ENCODE measurements at places on chromosomes 7 and 10.

GRCh38 chr7:35831208-35831607 lies 30.4 kb downstream of the SEPTIN7 start:
- no peak for DNase-seq

- no peak for DNase-seq
Observed at GRCh38 chr10:28558923-28559508, 26.1 kb downstream of the WAC start.

DNA sequence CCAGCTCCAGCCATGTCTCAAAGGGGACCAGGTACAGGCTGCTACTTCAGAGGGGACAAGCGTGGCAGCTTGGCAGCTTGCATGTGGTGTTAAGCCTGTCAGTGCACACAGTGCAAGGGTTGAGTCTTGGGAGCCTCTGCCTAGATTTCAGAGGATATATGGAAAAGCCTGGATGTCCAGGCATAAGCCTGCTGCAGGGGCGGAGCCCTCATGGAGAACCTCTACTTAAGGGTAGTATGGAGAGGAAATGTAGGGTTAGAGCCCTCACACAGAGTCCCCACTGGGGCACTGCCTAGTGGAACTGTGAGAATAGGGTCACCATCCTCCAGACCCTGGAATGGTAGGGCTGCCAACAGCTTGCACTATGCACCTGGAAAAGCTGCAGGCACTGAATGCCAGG lies 7.7 kb upstream of the NT5C3A start:
- no peak for DNase-seq

DNA sequence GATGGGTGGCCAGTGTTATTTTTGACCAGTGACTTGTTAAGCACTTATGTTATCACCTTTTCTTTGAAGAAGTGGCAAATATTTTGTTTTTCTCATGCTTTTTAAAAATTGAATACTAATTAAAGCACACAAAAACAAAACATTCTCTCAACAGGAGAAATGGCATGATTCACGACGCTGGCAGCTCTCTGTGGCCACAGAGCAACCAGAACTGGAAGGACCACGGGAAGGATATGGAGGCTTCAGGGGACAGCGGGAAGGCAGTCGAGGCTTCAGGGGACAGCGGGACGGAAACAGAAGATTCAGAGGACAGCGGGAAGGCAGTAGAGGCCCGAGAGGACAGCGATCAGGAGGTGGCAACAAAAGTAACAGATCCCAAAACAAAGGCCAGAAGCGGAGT lies 6.2 kb upstream of the KIFBP start:
- no peak for DNase-seq

GRCh38 chr7:44472843-44473242 lies 17.6 kb downstream of the NUDCD3 start:
- DNase-seq = no peak

GRCh38 chr10:62541811-62542210 lies 167.6 kb downstream of the ZNF365 start:
- DNase-seq = no peak

DNA sequence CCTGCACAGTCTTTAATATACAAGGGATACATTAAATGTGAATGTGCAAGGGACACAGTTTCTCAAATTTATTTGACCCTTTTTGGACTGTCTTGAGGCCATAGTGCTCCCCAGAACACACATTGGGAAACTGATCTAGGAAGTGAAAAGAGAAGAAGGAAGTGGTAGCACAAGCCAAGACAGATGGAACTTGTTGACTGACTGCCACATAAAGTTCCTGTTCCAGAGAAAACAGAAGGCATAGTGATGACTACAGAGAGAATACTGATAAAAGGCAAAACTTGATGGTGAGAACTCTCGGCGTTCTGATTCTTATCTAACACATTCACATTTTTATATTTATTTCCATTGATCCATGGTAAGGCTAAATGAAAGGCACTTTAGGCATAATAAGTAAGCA lies 1216.4 kb downstream of the CNTNAP2 start:
- DNase-seq = no peak

DNA sequence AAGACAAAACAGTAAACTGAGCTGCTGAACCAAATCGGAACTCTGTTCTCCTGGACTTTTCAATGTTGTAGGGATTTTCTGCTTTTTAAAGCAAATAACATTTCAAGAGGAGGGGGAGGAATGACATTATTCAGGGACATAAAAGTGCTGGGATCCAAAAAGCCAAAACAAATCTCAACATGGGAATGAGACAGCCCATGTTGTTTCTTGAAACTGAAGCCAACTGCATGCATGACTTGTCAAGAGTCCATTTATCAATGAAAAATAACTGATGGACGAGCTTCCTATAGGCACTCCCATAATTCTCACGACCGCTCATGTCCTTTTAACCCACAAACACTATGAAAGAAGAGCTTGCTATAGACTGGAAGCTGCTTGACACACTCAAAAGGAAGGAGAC lies 27.8 kb downstream of the FAM53B start:
- no peak for DNase-seq
